ENCODE measurements at places on chromosomes 7 and 10.

DNA sequence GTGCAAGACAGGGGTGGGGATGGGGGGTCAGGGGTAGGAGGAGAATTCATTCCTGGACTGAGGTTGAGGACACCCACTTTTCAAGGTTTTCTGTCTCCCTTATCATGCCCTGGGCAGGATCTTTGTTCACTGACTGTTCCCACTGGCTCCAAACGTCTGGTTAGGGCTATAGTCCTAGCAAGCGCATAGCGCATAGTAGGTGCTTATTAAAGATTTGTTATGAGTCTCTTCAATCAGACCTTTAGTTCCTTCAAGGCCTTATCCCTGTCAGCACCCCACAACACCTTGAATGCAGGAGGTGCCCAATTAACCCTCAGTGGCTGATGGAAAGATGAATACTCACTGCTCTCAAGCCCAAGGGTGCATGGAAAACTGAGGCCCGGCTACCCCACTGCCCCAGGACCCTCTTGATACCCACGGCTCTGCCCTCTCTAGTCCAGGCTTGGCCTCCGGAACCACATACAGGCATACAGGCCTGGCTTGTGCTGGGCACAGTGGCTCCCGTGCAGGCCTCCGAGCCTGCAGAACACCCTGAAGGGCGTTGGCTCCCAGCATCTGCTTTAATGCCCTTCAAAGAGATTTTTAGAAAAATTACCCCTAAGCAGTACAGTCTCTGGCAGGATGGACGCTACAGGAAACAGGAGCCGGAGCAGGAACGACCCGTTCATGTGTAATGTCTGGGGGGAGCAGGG lies 177.7 kb downstream of the SH3PXD2A start:
- DNase-seq, result no peak

DNA sequence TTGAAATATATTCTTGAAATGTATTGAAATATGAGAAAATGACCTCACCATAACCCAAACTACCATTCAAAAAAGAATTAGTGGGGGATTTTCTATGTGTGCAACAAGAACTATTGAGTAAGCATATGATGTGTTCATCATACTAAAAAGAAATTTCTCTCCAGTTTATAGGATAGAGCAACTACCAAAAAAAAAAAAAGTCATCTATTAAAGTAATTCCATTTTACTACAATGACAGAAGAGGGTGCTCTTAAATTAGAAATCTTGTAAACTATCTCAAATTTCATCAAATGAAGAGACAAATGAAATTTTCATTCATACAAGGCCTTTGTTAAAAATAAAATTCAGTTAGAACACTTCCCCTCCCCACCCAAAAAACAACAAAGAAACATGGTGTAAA lies 195.4 kb upstream of the PLXDC2 start:
- no peak for DNase-seq

DNA sequence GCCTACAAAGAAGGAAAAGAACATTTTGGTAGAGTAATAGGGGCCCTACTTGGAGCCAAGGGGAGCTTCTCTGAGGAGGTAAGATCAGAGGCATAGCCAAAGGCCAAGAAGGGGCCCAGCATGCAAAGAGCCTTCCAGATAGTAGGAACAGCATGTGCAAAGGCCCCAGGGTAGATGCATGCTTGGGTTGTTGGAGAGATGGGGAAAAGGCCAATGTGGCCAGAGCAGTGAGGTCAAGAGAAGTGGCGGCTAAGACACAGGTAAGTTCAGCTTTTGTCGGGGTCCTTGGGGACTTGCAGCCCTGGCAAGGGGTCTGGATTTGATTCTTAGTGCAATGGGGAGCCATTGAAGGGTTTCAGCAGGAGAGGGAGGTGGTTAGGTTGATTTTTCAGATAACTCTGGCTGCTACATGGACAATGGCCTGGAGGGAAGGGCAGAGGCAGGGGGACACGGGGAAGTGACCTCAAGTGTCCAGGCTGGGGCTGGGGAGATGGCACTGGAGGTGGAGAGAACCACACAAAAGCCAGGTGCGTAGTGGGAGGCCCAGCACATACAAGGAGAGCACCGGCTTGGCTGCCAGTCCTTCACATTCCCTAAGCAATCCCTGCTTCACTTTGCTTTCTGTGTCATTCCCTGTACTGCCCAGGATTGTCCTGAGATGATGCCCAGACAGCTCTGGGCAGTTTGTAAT lies 16.5 kb downstream of the GRID1 start:
- DNase-seq, result no peak

DNA sequence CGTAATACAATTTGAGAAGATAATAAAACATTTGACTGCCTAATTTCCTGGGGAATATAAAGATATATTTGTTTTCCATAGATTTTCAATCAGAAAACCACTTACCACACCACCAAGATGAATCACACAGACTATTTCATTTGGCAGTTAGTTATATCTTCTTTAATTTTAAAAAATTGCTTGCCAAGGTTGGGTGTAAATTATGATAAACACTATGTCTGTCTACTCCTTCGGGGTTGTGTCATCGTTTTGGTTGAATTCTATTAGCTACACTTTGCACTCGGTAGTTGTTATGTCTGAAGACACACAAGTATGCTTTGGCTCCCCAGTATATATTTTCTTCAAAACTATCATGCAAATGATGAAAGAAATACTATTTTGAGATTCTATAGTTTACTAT lies 594.8 kb upstream of the SEMA3D start:
- no peak for DNase-seq

- no peak for DNase-seq
These were observed 19.3 kb upstream of the SLC35G1 start for GRCh38 chr10:93874309-93875031.

DNA sequence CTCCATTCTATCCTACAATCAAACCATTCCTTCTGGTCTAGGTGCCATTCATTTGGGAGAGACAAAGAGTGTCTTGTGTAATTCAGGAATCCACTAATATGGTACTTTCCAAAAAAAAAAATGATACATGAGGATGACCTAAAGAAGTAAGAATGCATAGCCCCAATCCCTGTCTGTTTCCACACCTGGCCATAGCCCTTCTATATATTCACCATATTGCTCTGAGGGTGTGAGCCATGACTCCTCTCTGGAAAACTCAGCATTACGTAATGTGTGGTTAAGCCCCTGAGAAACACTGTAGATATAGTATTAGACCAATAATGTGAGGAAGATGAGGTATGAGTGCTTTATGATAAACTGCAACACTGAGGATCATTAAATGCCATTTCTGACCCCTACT lies 592.7 kb downstream of the INHBA start:
- no peak for DNase-seq

GRCh38 chr7:70953796-70954195 lies 178.1 kb upstream of the GALNT17 start:
- no peak for DNase-seq

GRCh38 chr10:116151076-116151475 lies 121.9 kb downstream of the GFRA1 start:
- DNase-seq, result no peak

- DNase-seq, result no peak
These were observed 75.1 kb downstream of the SHOC2 start for GRCh38 chr10:110994406-110995086.

- DNase-seq, result no peak
These were observed 199.2 kb upstream of the SEMA3A start for GRCh38 chr7:84393786-84394185.

DNA sequence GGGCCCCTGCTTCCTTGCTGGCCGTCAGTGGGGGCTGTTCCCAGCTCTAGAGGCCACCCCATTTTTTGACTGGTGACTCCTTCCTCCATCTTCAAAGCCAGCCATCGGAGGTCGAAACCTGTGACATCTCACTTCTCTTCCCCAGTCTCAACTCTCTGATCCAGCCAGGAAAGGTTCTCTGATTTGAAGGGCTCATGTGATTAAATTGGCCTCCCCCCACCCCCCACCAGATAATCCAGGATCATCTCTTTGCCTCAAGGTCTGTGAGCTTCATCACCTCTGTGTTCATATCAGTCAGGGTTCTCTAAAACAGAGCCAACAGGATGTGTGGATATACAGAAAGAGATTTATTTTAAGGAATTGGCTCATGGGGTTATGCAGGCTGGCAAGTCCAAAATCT lies 5.6 kb upstream of the RAMP3 start:
- no peak for DNase-seq

DNA sequence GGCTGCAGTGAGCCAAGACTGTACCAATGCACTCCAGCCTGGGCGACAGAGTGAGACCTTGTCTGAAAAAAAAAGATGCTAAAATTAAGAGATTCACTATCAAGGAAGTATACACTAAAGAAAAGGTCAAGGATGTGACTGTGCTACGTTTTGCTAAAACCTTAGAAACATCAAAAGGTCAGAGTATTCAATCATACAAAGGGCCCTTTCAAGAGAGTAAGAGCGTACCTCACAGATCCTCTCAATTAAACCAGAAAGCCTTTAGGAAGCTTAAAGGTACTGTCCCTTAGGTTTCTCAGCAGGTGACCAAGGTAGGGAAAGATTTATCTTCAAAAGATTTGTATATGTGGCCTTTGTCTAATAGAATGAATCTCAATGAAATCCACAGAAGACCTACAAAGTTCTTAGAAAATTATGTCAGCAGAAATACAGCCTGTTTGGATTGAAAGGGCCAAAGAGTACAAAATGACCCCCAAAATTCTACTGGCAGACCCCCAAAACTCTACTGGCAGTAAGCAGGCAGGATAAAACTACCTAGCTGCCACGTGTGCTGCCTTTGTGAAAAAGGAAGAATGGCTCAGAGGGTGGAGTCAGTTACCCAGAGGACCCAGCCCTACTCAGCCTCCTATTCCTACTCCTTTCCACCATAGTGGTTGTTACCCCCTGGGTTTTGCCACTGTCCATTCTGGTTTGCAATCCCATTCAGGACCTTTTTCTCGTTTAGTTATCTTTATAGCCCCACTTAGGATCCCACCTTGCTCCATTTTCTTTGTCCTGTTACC lies 36.7 kb downstream of the ARHGAP19 start:
- DNase-seq, result no peak

DNA sequence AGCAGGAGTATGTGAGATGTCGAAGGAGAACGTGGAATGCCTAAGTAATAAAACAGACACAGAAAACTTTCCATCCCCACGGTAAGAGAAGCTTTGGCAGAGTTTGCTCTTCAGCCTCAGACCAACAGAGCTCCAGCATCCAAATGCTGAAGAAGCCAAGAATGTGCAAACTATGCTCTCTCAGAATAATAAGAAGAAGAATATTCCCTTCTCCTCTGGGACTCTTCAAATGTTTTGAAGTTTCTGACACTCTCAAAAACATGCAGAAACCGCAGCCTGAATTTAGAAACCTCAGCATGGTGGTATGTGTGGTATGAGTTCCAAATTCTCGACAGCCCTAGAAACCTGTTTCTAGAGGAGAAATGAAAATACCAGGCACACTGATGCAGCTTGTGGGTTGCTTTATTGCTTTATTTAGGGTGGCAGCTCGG lies 113.3 kb downstream of the KCNMA1 start:
- no peak for DNase-seq

- no peak for DNase-seq
These were observed 141.6 kb downstream of the SND1 start for GRCh38 chr7:127793582-127793981.

DNA sequence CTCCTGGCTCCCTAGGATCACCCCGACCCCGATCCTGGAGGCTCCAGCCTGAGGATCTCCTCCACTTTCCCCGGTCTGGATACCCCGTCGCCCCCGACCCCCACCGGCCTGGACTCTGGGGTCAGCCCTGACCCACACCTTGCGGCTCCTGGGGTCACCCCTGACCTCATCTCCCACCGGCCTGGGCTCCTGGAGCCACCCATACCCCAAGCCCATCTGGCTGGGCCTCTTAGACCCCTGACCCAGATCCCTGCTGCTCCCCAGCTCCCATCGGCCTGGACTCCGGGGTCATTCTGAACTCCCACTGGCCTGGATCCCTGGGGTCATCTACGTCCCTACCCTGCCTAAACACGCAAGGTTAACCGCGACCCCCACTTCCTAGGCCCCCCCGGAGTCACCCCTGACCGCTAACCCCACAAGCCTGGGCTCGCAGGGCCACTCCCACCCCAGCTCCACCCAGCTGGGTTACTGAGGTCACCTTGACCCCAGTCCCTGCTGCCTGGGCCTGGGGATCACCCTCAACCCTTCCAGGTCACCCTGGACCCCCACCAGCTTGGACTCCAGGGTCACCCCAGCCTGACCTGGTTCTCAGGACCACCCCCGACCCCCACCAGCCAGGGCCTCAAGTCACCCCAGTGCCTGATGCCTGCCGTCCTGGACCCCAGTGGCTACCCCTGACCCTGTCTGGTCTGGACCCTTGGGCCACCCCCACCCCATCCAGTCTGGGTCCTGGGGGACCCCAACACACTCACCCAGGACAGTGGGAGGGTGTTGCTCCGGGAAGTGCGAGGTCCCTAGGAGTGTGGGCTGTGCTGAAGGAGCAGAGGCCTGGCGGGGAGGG lies 1.2 kb downstream of the FOXK1 start:
- DNase-seq, result no peak

DNA sequence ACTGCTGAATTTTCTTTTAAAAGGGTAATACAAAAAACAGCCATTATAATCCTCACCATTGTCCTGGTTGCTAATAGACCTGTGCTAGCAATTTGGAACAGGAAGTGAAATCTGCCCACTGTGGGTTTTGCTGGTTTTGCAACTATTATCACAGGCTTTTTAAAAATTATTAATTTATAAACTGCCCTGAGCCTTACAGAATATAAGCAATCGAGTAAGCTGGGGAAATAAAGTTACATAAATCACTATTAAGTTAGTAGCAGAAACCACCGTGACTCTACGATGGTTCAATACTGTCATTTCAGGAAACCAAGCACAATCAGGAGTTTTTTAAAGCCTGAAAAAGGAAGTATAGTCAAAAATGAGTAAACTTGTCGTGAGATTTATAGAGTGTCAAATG lies 62.3 kb downstream of the TMEM26 start:
- no peak for DNase-seq

DNA sequence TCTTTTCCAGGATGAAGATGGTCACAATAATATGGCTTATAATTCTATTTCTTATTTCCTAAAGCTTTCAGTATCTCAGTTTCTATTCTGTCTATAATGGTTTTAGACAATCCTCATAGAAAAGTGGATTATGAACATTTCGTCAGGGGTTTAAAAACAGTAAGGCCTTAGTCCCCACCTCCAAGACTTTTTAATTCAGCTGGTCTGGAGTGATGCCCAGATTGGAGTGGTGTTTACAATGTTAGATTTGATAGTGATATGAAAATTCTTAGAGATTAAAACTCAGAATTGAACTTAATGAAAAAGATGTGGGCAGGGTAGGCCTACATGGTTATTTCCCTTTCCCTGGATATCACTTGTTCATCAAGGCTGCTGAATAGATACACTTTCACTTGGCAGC lies 1238.3 kb downstream of the SORCS3 start:
- DNase-seq, result no peak

- DNase-seq, result no peak
These were observed 21.6 kb upstream of the UNCX start for GRCh38 chr7:1210979-1211608.

- DNase-seq, result no peak
These were observed 22.3 kb upstream of the EXOC6 start for GRCh38 chr10:92826061-92826460.

DNA sequence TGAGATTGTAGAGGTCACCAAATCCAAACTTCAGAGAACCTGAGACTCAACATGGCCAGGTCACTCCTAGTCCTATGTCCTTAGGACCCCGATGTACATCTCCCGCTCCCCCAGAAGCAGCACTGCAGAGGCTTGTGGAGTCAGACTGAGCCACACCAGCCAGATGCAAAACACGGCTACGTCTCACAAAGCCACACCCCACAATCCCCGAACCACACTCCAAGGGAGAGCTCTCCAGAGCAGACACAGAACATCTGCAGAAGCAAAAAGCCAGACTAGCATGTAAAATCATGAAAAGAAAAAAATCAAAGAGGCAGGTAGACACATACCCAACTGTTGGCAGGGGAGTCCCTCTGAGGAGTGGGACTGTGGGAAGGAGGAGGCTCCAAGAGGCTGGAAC lies 104.9 kb downstream of the CTBP2 start:
- no peak for DNase-seq

- no peak for DNase-seq
These were observed 75.9 kb upstream of the SCIN start for GRCh38 chr7:12494687-12495024.
